Stimulated activated CD8-positive, alpha-beta memory T cell treated with anti-CD3 and anti-CD28 coated beads, Interleukin-15, amount 100 ng/mL, for 4 hours (primary cell): ENCODE measurements at places on chromosomes 6 and 20.

GRCh38 chr6:54428431-54428830, 120.2 kb downstream of the TINAG start:
- DNase-seq: no peak

- no peak for DNase-seq
Observed at GRCh38 chr6:136335736-136336363, 46.2 kb upstream of the BCLAF1 start.

- no peak for DNase-seq
Observed at GRCh38 chr6:1895721-1896120, 286.0 kb downstream of the FOXC1 start.

DNA sequence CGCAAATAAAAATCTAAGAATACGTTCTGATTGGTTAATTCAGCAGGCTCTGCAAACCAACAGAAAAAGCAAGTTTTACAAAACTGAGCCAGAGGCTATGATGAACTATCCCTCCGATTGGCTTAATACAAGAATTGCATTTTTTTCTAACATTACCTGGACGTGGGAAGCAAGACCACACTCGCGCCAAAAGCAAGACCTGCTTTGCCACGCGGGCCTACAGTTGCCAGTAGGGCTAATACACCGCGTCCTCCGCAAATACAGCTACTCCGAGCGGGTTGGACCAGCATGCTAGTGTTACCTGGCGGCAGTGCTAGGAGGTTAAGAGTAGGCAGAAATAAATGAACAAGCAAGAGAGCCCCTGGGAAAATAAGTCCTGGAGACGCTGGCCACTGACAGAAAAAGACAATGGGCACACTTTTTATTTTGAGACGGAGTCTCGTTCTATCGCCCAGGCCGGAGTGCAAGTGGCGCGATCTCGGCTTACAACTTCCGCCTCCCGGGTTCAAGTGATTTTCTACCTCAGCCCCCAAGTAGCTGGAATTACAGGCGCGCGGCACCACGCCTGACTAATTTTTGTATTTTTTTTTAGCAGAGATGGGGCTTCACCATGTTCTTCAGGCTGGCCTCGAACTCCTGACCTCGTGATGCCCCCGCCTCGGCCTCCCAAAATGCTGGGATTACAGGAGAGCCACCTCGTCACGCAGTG, 131.9 kb upstream of the BTN3A2 start:
- no peak for DNase-seq

DNA sequence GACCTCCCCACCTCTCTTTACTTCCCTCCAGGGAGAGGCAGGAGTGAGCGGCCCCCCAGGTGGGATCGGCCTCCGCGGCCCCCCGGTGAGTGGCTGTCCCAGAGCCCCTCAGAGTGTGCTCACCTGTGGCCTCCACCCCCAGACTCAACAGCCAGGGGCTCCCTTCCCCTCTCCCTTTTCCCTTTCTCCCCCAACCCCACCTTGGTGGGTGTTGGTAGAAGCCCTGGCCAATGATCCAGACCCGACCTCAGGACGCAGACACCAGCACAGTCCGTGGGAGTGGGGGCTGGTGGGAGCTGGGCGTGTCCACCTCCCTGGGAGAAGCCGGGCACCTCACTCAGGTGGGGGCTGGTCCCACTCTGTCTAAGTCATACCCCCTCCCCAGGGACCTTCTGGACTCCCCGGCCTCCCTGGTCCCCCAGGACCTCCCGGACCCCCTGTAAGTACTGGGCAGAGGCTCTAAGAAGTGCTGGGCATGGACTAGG, 4.9 kb downstream of the COL9A3 start:
- no peak for DNase-seq

- no peak for DNase-seq
Observed at GRCh38 chr6:36985417-36985807, 584 bp downstream of the MTCH1 start.

DNA sequence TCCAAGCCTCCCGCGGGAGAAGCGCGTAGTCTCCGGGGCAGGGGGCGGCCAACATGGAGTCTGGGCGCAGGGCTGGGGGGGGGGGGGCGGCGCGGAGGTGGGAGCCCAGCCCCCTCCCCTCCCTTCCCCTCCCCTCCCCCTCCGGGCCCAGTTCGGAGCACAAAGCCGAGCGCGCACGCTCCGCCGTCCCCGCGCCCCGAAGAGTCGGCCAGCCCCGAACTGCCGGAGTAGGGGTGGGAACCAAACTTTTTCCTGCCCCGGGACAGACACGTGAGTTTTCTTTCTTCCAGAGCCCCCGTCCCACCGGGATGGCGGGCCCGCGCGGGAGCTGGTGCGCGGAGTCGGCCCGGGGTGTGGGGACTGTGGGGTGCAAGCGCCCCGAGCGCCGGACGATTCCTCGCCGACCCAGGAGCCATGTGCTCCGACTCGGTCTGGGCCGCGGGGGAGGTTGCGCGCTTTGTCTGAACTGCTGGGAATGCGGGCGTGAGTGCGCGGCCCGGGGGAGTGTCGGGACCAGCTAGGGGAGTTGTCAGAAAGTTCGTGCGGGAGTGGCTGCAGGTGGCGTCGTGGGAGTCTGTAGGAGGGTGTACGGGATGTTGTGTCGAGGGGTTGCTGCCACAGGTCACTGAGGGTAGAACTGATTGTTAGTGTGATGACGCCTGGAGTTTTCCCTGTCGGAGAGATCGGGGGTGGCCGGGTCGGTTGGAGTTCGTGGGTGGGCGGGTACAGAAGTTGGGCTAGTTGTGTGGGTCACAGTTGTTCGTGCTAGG, 1.2 kb downstream of the TGIF2 start:
- DNase-seq: peak; percentile 46

GRCh38 chr20:3068986-3069900, 2.2 kb upstream of the OXT start:
- no peak for DNase-seq

DNA sequence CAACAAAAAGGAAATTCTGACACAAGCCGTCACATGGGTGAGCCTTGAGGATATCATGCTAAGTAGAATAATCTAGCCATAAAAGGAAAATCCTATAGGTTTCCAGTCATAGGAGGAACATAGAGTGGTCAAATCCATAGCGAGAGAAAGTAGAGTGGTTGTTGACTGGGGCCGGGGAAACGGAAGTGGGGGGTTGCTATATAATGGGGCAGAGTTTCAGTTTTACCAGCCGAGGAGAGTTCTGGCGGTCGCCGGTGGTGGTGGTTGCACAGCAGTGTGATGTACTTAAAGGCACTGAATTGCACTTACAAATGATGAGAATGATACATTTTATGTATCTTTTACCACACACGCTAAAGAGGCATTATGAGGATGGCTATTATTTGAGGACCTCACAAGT, 4.9 kb downstream of the GPR31 start:
- DNase-seq: no peak

DNA sequence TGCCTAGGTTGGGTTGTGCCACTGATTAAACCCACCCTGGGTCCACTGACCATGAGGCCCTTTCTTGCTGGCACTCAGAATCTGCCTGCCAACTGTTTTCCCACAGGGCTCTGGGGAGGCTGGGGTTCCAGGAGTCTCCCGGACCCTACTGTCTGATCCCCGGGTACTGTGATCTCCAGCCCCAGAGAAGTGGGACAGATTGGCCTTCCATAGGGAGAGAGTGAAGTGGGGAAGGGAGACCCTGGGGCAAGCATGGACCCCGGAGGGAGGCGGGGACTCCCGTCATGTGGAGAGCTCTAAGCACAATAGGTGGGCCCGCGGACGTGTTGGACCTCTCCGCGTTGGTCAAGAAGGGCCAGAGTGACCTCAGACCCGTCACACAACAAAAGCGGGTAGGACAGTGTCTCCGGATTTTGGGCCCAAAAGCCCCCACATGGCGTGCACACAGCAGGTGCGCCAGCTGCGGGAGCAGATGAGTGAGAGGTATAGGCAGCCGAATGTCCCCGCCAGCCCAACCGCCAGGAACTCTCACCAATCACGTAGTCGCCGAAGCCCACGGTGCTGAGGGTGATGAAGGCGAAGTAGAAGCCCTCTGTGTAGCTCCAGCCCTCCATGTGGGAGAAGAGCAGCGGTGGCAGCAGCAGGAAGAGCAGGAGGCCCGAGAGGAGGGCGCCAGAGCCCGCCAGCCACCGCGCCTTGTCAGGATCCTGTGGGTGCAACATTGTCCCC, 10.6 kb downstream of the KCNK17 start:
- DNase-seq: no peak

DNA sequence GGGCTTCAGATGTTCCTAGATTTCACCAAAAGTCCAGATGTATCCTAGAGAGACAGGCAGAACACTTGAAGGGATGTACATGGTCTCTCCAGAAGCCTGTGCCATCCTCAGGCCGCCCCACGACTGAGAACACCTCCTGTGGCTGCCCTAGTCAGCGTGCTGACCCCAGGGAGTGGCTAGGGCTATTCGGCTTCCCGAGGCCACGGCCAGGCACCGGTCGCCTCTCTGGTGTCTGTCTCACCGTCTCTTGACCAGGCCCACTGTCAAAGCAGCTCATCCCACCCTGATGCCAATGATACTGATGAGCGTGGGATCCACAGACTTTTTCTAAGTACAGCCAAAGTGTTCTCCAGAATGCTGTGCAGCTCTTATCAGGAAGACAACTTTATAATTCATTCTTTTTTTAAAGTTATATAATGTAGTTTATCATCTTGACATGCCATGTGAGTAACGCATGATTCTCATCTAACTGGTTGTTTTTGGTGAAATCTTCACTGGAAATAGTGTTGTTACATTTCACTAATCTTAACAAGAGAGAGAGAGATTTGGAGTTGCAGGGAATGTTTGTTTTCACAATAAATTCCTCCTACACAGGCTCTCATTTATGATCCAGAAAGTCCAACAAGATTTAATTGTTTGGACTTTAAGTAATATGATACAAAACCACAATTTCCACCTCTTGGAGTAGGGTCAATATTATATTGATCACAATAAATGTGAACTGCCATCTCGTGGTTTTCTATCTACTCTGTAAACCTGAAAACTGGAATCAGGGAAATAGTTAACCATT, 41.7 kb upstream of the KLHL31 start:
- no peak for DNase-seq

DNA sequence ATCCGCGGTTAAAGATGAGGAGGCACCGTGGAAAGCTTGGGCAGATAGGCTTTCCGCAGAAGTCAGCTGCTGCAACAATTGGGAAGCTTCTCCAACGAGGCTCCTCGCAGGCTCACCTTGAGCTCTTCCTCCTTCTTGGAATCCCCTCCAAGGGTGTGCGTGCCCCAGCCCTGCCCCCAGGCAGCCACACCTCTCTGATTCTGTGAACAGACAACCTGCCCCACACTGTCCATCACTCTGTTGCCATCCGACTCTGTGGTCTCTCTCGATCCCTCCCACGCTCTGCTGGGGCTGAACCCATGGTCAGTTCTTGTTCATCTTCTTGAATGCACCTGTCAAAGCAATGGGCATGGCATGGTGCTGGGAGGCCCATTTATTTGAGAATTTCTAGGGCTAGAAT, 31.5 kb downstream of the PACSIN1 start:
- DNase-seq: no peak

DNA sequence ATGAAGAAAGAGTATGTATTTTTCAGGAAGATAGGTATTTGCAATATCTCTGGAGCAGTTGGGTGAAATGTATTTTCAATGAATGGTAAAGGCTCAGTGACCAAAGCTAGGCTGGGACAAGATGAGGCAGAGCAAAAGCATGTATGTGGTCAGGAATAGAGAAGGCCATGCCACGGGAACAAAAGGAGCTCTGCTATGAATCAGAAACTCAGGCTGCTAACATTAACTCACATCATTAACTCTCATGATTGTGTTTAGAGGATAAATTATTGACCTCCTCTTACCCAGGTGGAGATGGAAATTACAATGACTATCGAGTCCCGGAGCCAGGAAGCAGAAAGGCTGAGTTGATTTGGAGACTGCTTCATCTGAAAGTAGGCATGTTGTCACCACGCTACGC, 220.2 kb downstream of the FUT9 start:
- no peak for DNase-seq

DNA sequence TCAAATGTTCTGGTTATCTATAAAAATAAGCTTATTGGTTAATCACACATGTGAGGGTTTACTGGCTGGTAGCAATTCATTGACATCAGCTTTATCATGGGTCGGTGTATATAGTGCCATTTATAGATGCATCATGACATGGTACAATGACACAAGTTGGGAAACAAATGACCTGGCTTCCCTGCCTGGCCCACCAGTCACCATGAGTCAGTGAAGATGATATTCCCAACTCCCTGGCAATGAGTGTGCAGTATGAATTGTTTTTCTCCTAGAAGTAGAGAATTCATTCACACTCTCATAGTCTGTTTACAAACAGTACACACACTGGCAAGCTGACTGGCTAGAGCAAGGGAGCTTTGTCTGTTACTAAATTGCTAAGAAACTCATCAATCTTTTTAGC, 37.2 kb upstream of the CALHM6 start:
- no peak for DNase-seq

DNA sequence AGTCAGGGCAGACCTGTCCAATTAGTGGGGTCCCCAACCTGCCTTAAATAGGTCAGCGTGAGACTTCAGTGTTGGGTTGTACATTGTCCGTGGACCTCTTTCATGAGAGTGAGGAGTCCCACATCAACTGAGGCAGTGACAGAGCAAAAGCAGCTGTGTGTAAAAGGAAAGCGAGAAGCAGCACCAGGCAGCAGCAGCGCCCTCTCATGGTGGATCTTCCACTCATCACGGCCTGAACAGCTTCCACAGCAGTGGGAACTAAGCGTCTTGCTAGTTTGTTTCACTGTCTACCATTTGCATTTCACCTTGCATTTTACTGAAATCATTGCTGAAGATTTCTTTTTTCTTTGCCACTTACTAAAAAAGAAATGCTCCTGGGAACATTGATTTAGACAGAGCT, 333.8 kb downstream of the PKHD1 start:
- DNase-seq: no peak

GRCh38 chr6:2734488-2735166, 16.1 kb downstream of the MYLK4 start:
- no peak for DNase-seq

- no peak for DNase-seq
Observed at GRCh38 chr20:53352727-53353440, 240.8 kb downstream of the ZNF217 start.

GRCh38 chr6:56977192-56977591, 22.3 kb downstream of the BEND6 start:
- DNase-seq: no peak

DNA sequence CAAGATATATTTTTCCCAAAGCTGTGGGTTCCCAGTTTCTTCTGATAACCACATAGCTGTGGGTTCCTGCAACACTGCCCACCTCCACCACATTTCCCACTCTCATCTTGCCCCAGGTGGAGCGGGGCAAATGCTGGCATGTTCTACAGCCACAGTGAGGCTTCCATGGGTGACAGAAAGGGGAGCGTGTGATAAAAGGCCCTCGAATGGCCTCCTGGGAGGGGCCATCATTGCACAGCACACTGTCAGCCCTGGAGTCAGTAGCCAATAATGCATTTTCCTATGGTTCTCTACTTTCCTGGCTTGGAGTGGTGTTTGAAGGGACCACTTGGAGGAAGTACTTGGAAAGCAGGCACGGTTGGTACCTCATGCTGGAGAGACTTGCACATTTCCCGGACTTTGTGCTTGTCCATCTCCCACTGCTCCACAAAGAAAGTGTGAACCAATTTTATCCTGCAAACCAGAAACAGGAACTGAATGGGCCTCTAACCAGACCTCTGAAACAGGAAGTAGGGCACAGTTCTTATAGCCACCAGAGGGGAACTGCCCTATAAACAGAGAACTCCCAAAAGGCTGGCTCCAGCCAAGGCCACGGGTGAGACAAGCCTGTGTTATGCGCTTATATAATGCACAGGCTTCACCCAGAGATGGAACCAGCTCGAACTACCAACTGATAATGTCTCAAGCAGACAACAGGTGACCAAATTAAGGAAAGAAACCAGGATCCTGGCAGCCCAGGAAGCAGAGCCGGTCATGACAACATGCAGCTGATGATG, 8.6 kb downstream of the MAP3K5 start:
- no peak for DNase-seq
